ENCODE measurements at places on chromosomes 7 and 10. TPM values are rescaled to one million over a fixed set of nuclear protein-coding genes. Genes with fewer than 3 reads are reported as not detected.
A peak's percentile ranks its signal among the peaks of the same experiment; 100 is the strongest.

The TMEM60 gene
- polyA plus RNA-seq, result 24.4 TPM

DNA sequence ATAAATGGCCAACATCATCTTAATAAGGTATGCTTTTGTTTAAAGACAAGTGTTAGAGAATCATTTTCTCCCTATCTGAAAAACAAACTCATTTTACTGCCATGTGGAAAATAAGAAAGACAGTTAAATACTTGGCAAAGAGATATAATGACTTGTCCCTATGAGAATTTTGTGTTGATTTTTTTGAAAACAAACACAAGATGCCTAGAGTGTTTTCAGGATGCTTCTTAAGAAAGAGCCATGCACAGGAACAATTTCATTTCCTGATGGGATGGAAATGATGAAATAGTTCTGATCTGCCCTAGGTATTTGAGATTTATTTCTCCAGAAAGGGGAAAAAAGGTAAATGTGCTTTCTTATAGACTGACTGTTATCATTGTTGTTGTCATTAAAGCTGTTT, 237.5 kb upstream of the GNAI1 start:
- no peak for DNase-seq

The HYAL4 gene
- polyA plus RNA-seq, result 0.93 TPM

GRCh38 chr7:78601728-78602127, 803.2 kb downstream of the PHTF2 start:
- DNase-seq, result no peak

GRCh38 chr7:115113776-115114175, 191.9 kb downstream of the MDFIC start:
- DNase-seq, result no peak

DNA sequence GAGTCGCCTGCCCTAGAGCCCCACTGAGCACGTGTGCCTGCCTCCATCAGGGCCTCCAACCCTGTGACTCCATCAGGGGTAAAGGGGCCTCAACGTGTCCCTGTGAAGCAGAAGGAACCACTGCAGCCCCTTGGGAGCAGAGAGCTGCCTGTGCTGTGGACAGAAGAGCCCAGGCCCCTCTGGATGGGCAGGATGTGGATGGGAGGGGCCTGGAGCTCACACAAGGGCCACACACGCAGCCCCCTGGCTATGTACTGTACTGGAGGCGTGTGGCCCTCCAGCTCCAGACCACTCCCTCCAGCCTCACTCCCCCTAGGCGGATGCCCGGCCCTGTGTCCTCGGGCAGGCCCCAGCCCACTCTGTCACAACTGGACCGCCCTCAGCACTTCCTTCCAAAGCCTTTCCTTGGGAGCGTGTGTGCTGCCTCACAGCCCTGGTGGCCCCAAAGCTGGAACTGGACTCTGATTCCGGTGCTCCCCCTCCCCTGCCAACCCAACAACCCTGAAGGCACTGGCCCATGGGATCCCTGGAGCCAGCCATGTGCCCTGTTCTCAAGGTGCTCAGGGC, 238.0 kb downstream of the TCERG1L start:
- DNase-seq, result no peak

DNA sequence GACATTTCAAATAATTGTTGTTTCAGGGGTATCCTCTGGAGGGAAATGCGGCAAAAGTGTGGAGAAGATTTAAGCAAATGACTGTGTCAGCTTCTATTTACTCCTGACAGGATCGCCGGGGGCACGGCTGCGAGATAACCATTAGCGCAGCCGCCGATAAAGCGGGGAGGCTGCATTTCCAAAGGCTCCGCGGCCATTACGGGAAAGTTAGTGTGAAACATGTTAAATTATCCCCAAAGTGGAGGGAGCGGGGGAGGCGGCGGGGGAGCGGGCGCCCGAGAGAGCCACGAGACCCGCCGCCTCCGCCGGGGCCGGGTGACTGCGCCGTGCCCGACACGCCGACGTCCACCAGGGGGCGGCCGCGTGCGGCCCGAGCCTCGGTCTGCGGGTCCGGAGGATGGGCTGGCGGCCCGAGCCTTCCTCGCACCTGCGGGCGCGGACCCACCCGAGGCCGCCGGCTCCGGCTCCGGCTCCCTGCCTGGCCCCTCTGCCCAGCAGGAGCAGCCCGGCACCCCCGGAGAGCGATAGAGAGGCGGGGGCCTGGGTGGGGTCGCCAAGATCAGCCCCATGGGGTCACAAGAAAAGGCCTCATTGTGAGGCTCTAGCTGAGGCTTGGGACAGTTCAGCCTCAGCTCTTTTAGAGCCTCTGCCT, 74.4 kb upstream of the PAX2 start:
- no peak for DNase-seq

The TMEM178B gene
- polyA plus RNA-seq, result 3.0 TPM

The PNLIPRP3 gene
- polyA plus RNA-seq, result not detected

DNA sequence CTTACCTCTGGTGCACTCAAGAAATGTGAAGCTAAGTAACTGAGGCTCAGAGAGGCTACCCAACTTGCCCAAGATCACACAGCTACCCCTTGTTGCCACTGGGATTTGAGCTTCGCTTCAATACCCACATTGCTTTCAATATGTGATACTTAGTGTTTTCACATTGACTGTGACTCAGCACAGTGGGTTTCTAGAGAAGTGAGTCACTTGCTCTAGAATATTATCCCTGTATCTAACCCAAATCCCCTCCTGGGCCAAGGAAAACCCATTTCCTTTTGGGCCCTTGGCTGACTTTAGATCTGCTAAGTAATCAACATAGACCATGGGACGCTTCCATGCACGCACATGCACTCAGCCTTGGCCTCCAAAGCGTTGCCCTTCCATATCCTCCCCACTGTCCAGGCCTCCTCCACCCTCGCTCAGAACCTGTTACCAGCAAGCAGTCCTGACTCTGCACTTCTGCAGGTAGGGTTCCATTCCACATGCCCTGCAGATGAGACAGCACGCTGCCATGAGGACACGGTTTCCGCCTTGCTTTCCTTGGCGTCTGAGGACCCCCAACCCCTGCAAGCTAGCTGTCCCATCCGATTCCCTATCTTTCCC, 87.7 kb upstream of the CHST15 start:
- DNase-seq, result no peak

GRCh38 chr7:23546897-23547572, 15.3 kb upstream of the TRA2A start:
- DNase-seq, result peak; percentile 80

DNA sequence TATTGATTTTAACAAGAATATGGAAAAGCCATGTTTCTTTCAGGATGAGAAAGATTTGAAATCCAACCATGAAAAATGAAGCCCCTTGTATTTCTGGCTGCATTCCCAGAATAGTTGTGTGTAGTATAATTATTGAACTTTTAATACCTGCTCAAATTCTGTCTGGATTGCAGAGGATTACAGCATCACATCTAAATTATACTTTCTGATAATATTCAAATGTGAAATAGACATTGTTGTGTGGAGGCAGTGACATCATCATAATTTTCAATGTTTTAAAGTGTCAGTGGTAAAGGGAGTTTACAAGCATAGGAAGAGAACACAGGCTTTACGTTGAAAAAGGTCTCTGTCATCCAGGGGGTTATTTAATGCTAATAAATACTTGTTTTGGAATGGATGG, 93.4 kb downstream of the POLL start:
- DNase-seq, result no peak

The BCCIP gene
- 93.0 TPM for polyA plus RNA-seq

GRCh38 chr10:71630168-71630567, 89.4 kb downstream of the C10orf105 start:
- no peak for DNase-seq

- DNase-seq, result no peak
These were observed 132.5 kb downstream of the LSM5 start for GRCh38 chr7:32357535-32358277.

DNA sequence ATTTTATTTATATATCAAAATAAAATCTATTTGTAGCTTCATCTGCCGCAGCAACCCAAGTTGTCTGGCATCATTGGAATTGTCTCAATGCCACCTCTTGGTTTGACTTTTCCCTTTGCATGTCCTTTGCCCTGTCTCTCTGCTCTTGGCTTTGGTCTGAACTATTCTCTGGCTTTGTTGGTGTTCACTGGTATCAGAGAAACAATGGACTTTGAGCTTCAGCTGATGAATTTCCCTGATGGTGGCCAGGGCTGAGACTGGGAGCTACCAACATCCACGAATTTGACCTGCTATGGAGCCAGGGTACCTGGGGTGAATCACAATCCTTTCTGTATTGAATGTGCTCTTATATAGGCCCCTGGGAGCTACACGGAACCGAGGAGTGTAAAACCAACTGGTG, 311.7 kb upstream of the KIAA1217 start:
- no peak for DNase-seq

DNA sequence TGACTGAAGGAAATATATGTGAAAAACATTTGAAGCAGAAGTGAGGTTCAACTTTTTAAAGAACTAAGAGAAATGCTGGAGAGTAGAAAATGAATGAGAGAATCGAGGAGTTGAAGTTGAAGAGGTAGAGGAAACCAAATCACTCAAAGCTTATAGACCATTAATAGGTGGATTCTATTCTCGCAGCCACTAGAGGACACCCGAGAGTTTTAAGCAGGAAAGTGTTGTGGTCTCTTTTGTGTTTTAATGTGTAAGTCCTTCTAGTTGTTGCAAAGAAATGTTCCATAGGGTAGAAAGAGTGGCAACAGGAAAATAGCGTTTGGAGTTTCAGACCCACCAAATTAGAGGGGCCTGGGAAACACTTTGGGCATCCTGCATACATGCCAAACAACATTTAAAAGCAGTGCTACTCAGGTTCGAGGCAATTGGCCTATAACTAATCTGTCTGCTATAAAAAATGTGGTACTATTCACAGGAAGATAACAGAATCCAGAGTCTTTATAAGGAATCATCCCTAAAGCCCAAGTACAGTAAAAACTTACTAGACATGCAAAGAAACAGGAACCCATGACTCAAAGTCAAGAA, 75.3 kb upstream of the TAS2R16 start:
- DNase-seq, result no peak

DNA sequence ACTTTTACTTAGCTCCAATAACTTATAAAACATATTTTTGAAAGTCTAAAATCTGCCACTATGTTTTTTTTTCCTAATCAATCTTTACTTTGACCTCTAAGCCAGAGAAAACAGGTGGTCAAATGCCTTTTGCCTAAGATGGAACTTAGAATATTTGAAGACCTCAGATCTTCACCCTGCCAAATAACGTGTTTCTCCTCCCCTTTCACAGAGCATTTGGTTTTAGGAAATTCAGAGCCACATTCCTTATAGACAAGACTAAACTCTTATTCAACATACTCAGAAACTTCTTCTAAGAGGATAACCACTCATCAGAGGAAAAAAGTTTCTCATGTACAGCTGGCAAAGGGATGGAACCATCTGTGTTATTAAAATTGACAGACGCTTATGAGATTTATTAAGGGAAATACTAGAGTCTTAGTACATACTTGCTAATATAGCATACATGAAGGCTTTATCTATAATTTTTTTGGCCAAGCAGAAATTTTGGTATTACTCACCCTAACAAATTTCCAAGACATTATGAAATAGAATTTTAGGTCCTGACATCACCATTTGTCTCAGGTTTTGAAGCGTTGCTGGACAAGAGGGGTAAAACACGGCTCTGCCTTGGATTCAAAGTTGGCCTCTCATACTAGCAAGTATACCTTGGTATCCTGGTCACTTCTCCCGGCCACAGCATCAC, 2.6 kb upstream of the EGFR start:
- DNase-seq, result no peak

The MAT1A gene
- polyA plus RNA-seq, result 0.90 TPM

- no peak for DNase-seq
These were observed 1.2 kb upstream of the LRMDA start for GRCh38 chr10:75430000-75430763.

DNA sequence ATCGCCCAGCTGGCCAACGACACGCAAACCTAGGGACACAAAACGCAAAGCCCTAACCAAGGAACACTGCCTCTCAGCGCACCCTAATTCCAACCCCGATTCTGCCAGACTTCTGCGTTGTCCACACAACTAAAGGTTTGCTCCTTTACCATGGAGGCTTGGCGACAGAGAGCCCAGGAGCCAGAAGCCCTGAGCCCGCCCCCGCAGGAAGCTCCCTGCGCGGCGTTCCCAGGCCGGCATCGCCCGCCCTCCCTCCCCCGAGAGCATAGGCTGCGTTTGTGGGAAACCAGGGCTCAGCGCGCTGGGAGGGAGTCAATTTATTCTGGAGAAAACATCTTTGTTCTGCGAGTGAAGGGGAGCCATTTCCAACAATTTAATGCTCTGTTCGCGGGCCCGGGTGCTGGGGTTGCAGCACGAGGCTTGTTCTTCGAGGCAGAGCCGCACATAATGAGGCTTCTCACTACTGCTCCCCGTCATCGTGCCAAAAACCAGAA, 103.9 kb downstream of the GRID1 start:
- no peak for DNase-seq

- DNase-seq, result no peak
These were observed 15.2 kb upstream of the ZKSCAN1 start for GRCh38 chr7:100000239-100000638.

- DNase-seq, result no peak
These were observed 141.7 kb downstream of the USP6NL start for GRCh38 chr10:11469575-11470391.

- no peak for DNase-seq
These were observed 540.7 kb downstream of the CALN1 start for GRCh38 chr7:71871446-71871845.

DNA sequence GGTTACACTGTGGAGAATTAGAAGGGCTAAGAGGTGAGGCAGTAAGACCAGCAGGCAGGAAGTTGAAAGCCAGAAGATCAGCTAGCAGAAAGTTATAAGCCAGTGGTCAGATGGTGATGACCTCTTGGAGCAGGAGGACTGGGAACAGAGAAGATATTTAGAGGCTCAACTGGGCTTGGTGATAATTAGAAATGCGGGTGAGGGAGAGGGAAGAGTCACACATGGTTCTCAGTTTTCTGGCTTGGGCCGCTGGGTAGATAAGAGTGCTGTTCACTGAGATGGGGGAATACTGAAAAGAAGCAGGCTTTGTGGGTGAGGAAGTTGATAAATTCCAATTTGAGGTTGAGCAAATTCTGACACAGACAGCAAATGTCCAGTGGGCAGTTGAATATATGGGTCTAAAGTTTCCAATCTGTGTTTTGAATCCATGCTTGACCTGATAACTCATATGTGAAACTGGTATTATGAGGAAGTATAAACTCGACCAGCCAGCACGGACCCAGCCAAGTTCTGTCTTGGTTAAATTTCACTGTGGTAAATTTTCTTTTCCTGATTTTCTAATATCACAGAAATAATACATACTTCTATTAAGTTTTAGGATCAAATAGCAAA, 22.7 kb downstream of the LSMEM1 start:
- no peak for DNase-seq

GRCh38 chr7:20796500-20796899, 9.8 kb upstream of the SP8 start:
- DNase-seq, result no peak

DNA sequence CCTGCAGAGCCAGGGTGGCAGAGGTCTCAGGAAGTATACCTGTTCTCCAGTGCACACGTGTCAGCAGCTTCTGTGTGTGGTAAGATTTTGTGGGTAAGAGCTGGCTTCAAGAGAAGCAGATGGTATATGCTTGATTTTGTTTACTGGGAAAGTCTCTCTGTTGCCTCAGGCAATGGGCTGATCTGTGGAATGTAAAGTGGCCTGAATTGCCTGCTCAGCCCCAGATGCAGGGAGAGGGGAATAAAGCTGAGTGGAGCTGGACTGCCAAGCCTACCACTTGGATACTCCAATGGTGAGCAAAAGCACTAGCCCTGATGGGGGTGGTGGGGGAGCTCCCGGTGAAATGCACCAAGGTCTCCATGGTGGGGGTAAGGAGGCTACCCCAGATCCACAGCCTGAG, 156.1 kb downstream of the WDR11 start:
- no peak for DNase-seq

The STAM gene
- 36.4 TPM for polyA plus RNA-seq

Measured in right lung (tissue), 10 donors.